Stimulated activated CD4-positive, alpha-beta T cell treated with anti-CD3 and anti-CD28 coated beads, Interleukin-4, amount 100 ng/mL, for 24 hours (primary cell): ENCODE measurements at places on chromosomes 1 and 21.

GRCh38 chr1:83799594-83799993, 199.3 kb downstream of the TTLL7 start:
- no peak for DNase-seq

DNA sequence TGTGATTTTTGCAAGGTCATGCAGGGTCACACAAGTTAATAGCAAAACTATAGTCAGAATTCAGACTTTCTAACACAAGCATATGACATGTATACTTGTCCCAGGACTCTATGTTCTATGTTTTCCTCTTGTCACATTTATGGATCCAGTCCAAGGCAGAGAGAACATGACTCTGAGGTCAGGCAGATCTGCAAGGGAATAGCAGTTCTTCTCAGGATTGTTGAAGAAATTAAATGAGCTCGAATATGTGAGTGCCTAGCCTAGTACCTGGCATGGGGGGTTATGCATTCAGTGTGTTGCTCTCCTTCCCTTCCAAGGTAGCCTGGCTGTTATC, 9.5 kb upstream of the RPTN start:
- no peak for DNase-seq

DNA sequence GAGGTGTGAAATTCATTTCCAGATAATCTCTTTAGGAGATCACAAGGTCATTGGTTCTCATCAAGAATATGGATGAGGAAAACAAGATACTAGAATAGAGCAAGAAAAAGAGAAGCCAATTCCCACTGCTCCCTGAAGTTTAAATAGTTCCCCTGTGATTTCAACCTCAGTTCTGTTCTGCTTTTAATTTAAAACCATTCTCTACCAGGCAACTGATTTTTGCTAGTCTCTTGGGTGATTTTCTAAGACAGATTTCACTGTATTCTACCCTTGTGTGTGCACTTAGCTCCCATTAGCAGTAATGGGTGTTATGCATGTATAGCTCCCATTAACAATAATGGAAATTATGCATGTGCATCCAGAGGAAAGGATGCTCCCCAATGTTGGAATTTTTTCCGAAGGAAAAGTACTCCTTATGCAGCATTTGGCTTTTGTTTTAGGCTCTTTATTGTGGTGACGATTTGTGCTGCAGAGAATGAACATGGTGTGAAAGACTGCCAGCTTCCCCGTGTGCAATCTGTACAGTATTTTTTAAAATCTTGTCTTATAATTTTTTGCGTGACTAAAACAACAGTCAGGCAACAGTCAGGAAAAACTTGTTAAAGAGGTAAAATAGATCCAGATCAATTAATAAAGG, 144.0 kb upstream of the ZRANB2 start:
- DNase-seq: no peak

- no peak for DNase-seq
Observed at GRCh38 chr1:51558375-51558924, 39.4 kb upstream of the EPS15 start.

DNA sequence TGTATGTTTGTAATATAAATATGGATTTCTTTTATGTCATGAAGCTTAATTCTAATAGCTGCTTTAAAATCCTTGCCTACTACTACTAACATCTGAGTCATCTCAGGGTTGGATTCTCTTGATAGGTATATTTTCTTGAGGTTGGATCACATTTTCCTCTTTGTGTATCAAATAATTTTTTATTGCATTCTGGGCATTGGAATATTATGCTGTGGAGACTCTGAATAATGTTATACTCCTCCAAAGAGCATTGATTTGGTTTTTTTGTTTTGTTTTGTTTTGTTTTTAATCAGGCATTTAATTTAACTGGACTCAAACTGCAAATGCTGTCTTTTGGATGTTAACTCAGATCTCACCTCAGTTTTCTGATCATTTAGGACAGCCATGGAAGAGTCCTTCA, 8.0 kb downstream of the DHX9 start:
- DNase-seq: no peak

DNA sequence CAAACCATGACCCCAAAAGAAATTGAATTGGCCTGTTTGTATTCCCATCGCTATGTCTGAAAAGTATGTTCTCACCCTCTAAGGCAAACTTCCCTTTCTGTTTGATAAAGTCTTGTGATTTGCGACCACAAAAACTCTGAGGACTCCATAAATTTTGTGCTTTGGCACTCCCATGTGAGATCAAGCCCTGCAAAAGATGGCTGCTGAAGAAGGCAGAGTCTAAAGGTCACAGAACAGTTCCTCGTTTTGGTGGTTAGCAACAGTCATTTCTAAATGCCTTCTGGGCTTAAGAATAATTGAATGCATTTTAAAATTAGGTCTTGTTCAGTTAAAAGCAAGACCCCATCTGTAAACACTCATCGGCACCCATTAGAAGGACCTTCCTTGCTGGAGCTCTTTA, 441.6 kb downstream of the OMA1 start:
- no peak for DNase-seq

GRCh38 chr1:205477759-205478247, 22.0 kb upstream of the BLACAT1 start:
- no peak for DNase-seq

- DNase-seq: peak; percentile 76
Observed at GRCh38 chr1:235011064-235011598, 117.5 kb downstream of the TOMM20 start.

DNA sequence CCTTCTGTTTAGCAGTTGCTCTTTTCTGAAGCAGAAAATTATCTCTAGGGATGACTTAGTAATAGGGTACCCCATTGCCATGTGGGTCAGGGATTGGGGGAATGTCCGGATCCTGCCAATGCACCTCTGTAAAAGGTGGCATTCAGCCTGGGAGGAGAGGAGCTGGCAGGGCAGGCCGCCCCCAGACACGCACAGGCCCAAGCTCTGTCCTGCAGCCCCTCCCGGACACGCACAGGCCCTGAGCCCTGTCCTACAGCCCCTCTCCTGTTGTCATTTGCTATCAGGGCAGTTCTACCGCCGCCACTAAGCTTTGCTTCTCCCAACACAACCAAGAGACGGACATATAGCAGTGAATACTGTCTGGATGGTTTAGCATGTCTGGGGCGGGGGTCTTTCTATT, 219.1 kb downstream of the SDCCAG8 start:
- no peak for DNase-seq

GRCh38 chr1:46638921-46639320, 22.3 kb upstream of the MOB3C start:
- no peak for DNase-seq

DNA sequence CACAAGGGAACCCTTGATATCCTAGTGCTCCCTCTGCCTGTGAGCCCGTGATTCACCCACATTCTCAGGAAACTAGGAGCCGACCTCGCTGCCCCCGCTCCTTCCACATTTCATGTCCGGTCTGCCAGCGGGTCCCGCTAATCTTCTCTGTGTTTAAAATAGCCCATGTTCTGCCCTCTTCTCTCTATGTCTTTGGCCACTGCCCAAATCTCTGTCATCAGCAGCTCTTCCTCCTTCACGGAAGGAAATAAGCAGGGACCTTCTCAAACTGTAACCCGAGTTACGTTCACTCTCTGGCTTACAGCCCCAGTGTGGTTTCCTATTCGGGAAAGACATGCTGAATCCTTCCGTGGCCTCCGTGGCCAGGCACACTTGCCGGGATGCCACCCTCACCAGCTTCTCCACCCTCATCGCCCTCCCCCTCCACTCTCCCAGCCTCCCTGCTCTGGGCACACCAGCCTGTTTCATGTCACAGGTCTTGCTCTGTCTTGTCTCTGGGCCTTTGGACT, 21.1 kb upstream of the UBXN10 start:
- no peak for DNase-seq

- DNase-seq: no peak
Observed at GRCh38 chr21:31629972-31630711, 29.4 kb upstream of the SOD1 start.

DNA sequence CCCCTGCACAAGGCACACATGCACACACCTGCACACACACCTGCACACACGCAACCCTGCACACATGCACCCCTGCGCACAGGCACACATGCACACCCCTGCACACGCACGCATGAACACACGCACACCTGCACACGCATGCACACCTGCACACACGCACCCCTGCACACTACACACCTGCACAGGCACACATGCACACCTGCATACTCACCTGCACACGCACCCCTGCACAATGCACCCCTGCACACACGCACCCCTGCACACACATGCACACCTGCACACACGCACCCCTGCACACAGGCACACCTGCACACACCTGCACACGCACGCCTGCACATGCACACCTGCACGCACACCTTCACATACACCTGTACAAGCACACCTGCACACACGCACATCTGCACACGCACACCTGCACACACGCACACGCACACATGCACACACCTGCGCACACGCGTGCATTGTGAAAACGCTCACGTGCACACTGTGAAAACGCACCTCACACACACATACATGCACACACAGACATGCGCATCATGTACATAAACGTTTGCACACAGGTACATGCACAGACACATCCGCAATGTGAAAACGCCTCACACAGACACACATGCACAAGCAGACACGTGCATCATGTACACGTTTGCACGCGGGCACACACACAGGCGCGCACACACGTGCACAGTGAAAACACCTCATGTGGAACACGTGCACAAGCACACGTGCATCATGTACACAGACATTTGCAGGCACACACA, 8.2 kb downstream of the DVL1 start:
- no peak for DNase-seq

DNA sequence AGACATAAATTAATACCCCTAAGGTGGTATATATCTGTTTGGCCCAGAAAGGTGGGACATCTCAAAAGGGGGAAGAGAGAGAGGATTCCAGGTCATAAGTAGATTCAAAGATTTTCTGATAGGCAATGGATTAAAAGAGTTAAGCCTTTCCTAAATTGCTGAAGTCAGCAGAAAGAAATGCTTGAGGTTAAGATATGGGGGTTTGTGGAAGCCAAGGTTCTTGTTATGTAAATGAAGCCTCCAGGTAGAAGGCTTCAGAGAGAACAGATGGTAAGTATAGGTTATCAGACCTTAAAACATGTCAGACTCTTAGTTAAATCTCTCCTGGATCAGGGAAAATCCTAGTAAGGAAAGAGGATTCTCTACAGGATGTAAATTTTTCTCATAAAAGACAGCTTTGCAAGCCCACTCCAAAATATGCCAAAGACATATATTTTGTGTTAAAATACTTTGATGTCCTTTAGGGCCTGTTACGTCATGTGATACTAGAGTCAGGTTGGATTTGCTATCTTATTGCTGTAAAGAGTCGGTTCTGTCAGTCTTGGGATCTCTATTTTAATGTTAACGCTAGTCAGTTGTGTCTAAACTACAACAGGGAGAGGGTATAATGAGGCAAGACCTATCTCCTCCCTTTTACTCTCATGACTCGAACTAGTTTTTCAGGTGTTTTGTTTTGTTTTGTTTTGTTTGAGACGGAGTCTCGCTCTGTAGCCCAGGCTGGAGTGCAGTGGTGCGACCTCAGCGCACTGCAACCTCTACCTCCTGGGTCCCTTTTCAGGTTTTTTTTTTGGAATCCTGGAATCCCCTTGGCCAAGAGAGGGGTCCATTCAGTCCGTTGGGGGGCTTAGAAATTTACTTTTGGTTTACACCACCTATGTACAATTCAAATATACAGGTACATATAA, 30.6 kb downstream of the RGS2 start:
- no peak for DNase-seq

DNA sequence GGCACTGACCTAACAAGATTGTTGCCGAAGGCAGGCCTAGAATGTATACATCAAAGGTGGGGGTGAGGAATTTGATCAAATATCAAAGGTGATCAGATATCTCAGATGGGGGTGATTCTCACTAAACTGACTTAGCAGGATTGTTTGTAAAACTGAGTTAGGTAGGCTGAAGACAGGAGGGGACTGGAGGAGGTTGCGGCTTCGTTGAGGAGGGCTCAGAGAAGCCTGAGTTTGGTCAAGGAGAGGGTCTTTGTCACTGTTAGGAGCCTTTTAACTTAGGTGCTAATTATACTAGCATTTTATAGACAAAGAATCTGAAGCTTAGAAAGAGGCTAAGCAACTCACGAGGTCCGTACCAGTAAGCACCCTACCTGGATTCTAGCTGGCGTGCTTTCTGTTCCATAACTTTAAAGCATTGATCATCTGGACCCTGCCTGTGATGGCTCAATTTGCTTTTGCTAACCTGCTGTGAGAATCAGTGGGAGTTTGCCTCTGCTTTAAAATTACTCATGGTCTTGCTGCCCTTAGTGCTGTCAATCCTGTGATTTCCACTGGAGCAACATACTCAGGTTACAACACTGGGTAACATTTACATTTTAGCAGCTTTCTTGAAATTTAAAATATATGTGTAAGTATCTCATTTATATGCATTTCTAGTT, 49.8 kb downstream of the ITSN1 start:
- DNase-seq: no peak
